Progenitor cell of endocrine pancreas (in vitro differentiated cells): ENCODE measurements at places on chromosomes 12 and 14.

DNA sequence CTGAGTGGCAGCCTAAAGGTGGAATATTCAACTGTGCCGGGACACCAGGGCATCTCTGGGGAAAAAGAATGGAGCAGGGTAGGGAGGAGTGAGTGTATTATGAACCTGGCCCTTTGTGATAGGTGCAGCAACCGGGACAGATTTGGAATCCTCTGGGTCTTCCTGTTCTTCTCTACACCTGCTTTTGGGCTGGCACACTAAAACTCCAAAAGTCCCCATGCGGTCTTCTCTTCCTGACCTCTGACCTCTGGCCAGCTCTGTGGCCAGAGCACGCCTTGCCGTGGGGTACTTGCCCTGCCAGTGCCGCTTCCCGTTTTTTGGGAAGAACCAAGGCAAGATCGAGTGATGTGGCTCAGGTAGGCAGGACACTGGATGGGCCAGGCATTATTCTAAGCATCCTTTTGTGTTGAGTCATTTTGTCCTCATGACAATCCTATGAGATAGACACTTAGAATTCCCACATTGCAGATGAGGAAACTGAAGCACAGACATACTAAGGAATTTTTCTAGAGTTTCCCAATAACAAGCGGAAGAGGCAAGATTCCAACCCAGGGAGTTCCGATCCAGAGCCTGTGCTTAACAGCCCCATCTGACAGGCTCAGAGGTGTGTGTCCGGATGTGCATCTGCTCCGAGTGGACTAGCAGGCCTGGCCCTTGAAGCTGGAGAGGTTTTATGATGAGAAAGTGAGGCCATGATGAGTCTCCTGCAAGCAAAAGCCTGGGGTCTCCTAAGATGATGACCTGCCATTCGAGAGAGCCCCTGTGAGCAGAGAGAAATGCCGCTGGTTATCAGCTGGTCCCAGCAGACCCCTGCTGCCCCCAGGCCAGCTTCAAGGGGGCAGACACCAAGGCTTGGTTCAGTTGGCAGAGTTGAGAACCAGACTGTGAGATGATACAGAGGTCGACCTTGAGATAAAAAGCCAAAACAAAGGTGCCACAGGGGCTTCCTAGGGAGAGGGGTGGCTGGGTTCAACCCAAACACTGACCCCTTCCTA, 67.9 kb upstream of the ESRRB start:
- no peak for DNase-seq
- H3K27ac ChIP-seq = no peak overlapping the region
- H3K27me3 ChIP-seq = peaks cover 43% of the 10 kb centered on the region
- peaks cover 31% of the 10 kb centered on the region for H3K4me1 ChIP-seq
- no peaks in the 10 kb centered on the region for H3K36me3 ChIP-seq
- H3K4me3 ChIP-seq = no peak overlapping the region

DNA sequence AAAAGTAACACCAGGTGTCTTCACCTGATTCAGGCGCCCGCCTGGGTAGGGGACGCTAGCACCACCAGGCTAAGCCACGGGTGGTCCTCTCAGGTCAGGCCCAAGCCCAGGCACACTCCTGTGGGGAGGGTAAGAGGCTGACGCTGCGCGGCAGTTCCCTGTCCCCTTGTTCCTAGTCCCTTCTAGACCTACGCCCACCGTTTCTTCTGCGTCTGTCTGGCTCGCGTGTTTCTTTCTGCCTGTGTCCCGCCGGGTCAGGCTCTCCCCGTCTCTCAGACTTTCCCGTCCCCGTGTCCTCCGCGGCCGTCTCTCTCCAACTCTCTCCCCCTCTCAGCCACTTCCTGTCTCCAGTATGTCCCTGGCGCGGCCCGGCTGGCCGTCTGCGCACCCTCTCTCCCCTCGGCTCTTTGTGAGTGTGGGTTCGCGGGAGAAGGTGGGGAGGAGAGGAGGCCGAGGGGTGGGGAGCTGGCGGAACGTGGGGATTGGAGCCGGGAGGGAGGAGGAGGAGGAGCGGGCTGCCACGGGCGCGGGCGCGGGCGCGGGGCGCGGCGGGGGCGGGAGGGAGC, 3.1 kb upstream of the TNS2 start:
- H3K4me1 ChIP-seq = peaks cover 42% of the 10 kb centered on the region
- peak overlapping the region; percentile 94 for H3K27ac ChIP-seq

- H3K27ac ChIP-seq = no peak overlapping the region
- H3K36me3 ChIP-seq = no peaks in the 10 kb centered on the region
- peaks cover 8% of the 10 kb centered on the region for H3K4me1 ChIP-seq
Measured at GRCh38 chr14:82309199-82309598, 775.5 kb upstream of the SEL1L start.

DNA sequence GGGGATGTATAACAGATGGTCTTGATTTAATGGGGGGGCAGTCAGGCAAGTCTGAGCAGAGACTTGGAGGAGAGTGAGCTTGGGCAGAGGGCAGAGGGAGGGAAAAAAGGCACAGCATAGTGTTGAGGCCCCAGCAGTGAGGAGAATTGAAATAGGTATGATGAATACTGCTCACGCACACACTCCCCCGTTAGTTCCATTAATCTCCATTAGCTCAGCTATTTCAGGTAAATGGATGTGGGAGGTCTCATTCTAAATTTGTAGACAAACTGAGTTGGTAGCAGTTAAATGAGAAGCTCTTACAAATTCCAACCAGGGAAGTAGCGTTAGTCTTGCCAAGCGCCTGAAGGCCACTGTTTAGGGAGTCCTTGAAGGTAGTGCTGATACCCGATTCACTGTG, 66.7 kb upstream of the STON2 start:
- no peak overlapping the region for H3K4me3 ChIP-seq
- peaks cover 1% of the 10 kb centered on the region for H3K4me1 ChIP-seq
- H3K36me3 ChIP-seq = no peaks in the 10 kb centered on the region
- H3K27ac ChIP-seq = no peak overlapping the region
- no peaks in the 10 kb centered on the region for H3K27me3 ChIP-seq

GRCh38 chr12:87365423-87365822, 663.8 kb downstream of the C12orf50 start:
- no peaks in the 10 kb centered on the region for H3K36me3 ChIP-seq
- H3K27me3 ChIP-seq = no peaks in the 10 kb centered on the region
- no peak overlapping the region for H3K27ac ChIP-seq
- no peak for DNase-seq

- peaks cover 2% of the 10 kb centered on the region for H3K4me1 ChIP-seq
- no peak overlapping the region for H3K4me3 ChIP-seq
- peaks cover 36% of the 10 kb centered on the region for H3K27me3 ChIP-seq
- no peak overlapping the region for H3K27ac ChIP-seq
- DNase-seq = no peak
Measured at GRCh38 chr14:99133636-99134515, 138.1 kb downstream of the BCL11B start.

DNA sequence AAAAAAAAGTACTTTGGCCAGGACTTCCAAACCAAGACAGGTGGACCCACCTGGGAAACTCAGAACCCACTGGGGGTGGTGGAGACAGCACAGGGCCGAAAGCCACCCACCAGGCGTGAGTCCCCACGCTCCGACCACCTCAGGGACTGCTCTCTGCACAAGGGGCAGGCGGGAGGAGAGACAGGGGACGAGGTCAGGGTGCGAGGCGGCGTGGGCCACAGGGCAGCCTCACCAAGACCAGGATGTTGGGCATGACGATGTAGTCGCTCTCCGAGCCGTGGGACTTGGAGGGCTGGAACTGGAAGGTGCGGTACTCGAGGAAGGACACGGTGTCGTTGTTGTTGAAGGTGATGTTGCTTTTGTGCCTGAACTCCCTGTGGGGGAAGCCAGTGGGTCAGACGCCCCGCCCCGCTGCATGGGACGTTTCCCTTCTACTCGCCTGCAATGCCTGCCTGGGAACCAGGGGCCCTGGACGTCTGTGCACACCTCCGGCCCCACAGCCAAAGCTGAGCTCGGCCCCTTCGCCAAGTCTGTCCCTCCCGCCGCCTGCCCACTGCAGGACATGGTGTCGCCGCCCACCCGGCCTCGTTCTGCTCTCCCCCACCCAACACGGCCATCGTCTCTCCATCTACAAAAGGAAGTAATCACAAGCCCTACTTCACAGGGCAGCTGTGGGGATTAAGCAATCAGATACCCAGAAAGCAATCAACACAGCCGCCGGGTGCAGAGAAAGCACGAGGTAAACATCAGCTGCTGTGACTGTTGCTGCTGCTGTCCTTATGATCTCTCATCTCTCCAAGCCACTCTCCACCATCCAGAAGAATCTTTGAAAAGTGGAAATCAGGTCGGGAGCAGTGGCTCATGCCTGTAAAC, 48.7 kb downstream of the SCARB1 start:
- peaks cover 6% of the 10 kb centered on the region for H3K36me3 ChIP-seq
- no peak overlapping the region for H3K4me3 ChIP-seq
- peaks cover 6% of the 10 kb centered on the region for H3K4me1 ChIP-seq
- H3K27ac ChIP-seq = no peak overlapping the region
- peaks cover 19% of the 10 kb centered on the region for H3K27me3 ChIP-seq
- no peak for DNase-seq

DNA sequence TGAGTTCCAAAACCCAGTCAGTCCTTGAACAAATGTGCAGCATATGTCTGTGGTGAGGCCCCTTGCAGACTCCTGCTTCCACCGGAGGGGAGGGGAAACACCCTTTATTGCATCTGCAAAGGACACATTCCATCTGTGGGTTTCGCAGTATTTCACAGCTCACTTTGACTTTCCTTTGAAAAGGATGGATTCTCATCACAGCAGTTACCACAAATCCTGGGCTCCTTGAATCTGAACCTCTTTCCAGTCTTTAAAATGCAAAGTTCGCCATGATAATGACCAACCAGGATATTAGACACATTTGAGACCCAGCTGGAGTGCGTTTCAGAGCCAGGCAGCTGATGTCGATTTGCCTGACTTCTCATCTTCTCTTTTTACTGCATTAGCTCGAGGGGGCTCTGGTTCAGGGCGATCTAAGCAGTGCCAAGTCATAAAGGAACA, 242.4 kb downstream of the SLC15A4 start:
- H3K36me3 ChIP-seq = no peaks in the 10 kb centered on the region
- H3K27me3 ChIP-seq = peaks cover 13% of the 10 kb centered on the region
- H3K27ac ChIP-seq = no peak overlapping the region
- H3K4me3 ChIP-seq = no peak overlapping the region

DNA sequence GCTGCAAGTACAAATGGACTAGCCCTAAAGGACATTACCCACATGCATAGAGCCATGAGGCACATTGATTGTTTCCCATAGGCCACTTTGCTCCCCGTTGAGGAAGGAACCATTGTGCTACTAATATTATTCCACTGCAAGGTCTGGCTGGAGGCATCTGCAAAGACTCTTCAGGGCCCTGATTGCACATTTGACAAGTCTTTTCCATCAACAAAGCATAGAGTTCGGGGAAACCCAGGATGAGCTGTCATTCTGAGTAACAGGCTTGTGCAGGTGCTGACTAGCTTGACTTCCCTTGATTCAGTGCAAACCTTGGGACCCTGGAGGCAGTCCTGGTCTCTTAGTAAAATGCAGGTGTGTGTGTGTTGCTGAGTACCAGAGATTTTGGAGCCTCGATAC, 73.8 kb downstream of the SUSD6 start:
- DNase-seq = no peak
- peaks cover 18% of the 10 kb centered on the region for H3K4me1 ChIP-seq
- H3K27me3 ChIP-seq = no peaks in the 10 kb centered on the region
- no peak overlapping the region for H3K27ac ChIP-seq

DNA sequence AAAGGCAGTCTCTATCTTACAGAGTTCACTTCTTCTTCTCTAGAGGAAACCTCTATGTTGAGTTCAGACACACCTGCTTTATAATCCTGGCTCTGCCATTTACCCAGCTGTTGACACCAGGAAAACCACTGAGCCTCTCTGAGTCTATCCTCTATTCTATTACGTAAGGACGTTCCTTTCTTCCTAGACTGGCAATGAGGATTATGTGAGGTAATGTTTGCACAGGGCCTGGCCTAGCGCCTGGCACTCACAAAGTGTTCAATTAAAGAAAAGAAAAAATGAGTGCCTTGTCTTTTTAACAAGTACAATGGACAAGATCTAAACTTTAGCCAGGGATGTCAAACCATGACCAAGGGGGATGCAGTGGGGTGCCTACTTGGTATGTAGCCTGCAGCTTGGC, 641.9 kb upstream of the TBX3 start:
- H3K36me3 ChIP-seq = no peaks in the 10 kb centered on the region
- H3K27ac ChIP-seq = no peak overlapping the region
- H3K27me3 ChIP-seq = peaks cover 7% of the 10 kb centered on the region
- no peak for DNase-seq
- H3K4me1 ChIP-seq = peaks cover 1% of the 10 kb centered on the region

- H3K4me1 ChIP-seq = no peaks in the 10 kb centered on the region
- no peak overlapping the region for H3K4me3 ChIP-seq
- H3K36me3 ChIP-seq = no peaks in the 10 kb centered on the region
- no peak for DNase-seq
Measured at GRCh38 chr12:33529810-33530209, 90.2 kb upstream of the SYT10 start.
